ENCODE measurements at places on chromosomes 16 and 17.

DNA sequence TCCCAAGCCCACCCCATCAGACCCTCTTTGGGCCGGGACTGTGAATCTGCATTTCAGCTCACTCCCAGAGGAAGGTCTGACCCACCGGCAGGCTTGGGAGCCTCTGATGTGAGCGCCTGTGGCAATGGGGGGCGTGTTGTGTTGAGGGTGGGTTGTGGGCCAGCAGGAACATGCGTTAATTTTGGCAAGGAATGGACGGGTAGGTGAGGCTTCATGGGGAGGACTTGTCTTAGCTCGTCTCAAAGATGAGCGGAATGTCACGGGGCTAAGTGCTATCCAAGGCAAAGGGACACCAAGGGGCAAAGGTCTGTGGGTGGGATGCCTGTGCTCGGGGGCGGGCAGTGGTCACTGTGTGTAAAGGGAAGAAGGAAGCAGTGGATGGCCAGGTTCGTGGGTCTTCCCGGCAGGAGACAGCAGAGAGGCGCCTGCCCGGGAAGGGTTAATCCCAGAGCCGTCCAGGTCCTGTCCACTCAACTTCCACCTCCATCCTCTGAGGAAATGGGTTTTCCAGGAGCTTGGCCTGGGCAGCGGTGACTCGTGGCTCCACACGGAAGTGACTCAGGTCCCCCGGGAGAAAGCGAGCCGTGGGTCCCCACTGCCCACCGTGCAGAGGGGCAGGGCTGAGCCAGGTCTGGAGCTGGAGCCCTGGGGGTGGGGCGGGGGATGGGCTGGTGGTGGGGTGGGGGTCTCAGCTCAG lies 17.4 kb downstream of the ADGRG1 start:
- DNase-seq = no peak

GRCh38 chr17:29593591-29594518 lies 923 bp downstream of the ANKRD13B start:
- DNase-seq = peak; percentile 47

DNA sequence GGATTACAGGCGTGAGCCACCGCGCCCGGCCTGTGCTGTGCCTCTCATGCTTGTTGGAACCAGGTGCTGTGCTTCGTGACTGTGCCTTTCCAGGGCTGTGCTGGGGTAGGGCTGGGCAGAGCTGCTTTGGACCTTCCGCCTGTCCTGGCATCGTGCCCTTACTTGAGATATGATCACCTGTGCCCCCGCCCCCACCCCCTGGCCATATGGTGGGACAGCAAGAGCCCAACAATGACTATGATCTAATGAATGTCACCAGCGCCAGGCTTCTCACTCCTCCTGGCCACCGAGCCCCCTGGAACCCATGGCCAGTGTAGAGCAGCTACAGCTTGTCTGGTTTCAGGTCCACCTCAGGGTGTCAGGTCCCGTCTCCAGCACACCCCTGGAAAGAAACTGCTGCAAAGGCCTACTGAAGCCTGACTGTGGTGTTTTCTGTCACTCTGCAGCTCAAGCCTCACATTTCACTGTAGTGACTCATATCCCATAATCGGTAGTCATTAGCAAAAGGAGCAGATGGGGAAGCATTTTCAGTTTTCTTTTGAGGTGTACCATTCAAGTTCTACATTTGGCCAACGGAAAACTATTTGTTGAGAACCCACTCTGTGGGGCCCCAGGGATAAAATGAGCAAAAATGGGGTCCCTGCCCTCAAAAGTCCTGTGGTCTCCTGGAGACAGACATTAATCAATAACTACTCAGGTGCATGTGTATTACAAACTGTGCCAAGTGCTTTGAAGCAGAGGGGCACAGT lies 22.1 kb downstream of the FCSK start:
- DNase-seq = peak; percentile 92

DNA sequence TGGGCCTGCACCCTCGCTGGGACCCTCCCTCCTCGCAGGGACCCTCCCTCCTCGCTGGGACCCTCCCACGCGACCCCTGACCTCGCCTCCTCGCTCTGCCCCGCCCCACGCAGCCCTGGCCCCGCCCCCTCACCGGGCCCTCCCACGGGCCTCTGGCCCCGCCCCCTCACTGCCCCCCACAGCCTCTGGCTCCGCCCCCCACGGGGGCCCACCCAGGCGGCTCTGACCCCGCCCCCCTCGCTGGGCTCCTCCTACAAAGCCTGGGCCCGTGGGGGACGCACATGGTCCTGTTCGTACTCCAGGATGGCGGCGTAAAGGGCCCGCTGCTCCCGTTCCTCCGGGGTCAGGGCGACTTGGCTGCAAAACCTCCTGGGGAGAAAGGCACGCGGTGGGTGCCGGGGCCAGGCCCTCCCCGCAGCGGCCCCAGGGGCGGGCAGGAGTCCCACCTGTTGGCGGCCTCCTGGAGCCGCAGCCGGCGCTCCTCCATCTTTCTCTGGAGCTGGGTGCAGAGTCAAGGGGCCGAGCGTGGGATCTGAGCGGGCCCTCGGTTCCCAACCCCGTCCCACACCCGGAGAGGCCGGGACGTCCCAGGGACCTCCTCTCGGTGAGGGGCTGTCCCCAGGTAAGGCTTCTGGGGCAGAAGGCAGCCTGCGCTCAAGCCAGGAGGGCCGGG lies 9.0 kb downstream of the VPS9D1 start:
- peak; percentile 92 for DNase-seq

- DNase-seq = peak; percentile 87
Observed at GRCh38 chr17:75124041-75124818, 7.3 kb downstream of the NT5C start.

Measured in activated CD4-positive, alpha-beta T cell treated with anti-CD3 and anti-CD28 coated beads, Interleukin-2, Interleukin-6, amounts not matched to agents 100 ng/mL and 50 ng/mL, durations not matched to agents 16 hours and 8 hours (primary cell).